ENCODE measurements at places on chromosomes 2 and 18.
A peak's percentile ranks its signal among the peaks of the same experiment; 100 is the strongest.

DNA sequence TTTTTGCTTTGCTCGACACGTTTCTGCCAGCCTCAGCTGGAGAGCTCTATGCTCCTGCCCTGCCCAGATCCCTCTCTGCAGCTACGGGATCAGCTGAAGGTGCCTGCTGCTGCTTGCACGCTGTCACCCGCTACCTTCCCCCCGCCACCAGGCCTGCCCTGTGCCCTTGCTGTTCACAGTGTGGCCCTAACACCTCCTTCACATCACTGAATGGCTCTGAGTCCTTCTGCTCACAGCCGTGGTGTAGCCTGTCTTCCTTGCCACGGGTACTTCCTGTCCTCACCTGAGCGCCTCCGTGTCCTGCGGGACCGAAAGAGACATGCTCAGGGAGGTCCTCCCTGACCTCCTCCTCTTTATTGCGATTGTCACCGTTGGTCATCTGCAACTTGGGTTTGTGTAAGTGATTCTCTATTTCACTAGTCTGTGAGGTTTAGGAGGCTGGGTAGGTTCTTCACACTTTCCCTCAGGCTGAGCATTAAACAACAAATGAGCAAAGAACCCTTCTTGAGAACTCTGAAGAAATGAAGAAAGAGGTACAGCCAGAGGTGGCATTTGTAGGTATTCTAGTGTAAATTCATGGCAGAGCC, 127.5 kb downstream of the NCK2 start:
- no peak for DNase-seq

DNA sequence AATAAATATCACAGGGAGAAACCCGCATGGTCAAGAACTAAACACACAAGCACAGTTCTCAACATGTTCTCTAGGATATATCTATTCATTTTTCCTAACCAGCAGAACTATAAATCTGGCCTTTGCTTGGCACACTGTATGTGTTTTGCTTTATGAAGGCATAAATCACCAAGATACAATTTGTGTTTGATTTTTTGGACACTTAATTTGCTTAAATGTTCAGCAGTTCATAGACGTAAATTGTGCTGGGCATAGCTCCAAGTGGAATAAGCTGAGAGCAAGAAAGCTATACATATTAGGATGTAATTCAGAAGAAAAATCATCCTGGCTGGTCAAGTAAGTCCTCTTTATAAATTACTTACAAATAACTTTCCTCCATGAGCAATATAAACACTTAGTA, 341.5 kb upstream of the ATP5MC3 start:
- DNase-seq, result no peak

GRCh38 chr2:157508676-157509075, 64.8 kb upstream of the CYTIP start:
- no peak for DNase-seq

DNA sequence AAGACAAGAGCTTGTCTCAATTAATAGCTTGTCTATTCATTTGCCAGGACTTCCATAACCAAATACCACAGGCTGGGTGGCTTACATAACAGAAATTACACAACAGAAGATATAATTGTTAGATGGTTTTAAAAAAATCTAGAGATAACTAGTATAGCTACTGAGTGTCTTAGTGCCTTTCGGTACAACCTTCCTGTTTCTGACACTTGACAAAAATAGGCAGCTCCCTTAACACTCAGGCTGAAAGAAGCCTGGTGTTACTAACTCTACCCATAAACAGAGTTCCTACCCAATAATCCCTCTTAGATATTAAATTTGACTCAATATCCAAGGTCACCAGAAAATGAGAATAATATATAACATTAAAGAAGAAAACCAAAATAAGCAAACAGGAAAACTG, 129.7 kb downstream of the BARD1 start:
- no peak for DNase-seq

DNA sequence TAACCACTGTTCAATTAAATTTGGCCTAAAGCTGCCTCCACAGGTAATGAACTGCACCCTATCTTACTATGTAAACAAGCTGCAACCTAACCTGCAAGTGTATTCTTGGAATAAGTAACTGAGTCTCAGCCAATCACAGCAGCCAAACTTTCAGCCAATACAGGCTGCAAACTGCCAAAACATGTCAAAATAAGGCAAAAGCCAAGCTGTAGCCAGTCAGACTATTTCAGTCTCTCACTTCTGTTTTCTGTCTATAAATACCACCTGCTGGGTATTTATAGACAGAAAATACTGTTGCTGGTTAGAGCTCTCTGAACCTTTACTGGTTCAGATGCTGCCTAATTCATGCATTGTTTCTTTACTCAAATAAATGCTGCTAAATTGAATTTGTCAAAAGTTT, 14.3 kb downstream of the C2orf76 start:
- DNase-seq, result no peak

DNA sequence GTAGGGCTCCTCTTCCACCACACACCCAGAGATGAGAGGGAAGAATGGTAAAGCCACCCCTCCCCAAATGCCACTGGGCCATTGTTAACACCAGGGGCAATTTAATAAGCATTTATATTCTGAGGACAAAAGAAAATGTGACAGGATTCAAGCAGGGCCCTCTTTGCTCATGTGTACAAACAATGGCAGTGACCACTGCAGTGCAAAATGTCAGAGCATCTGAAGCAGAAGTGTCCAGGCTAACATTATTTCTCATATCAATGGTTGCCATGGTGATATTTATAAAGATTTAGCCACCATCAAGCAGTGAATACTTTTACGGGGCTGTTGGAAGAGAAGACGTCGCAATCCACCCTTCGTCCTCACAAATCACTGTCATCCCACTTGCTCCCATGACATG, 10.8 kb upstream of the EPB41L3 start:
- no peak for DNase-seq

DNA sequence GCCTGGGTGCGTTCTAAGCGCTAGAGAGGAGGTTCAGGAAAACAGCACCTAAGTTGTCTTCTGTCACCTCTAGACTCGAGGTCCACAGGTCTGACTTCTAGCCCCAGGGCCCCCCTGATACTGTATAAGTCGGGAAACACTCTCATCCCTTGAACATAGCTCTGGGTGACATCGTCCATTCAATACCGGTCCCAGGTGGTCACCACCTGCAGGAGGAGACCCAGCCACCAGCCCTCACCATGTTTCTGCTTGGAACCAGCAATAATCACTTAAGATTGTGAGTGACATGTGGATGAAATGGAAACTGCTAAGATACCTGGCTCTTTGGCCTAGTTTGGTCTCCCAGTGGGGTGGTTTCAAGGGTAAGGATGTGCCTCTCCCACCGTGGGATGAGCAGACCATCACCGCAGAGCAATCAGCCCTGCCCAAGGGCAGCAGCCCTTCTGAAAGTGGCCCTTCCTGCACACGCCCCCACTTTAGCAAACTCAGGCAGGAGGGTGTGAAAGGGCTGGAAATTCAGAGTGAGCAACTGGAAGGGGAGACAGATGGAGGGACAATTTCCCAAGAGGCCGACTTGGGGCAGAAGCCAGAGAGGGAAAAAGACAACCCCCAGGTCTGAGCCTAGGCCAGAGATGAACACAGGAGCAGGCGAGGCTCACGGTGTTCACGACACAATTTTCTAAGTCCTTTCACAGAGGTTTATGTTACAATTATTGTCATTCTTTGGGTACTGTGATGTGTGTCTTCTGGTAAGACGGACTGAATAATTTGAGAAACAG, 95.2 kb downstream of the ZNF516 start:
- no peak for DNase-seq

DNA sequence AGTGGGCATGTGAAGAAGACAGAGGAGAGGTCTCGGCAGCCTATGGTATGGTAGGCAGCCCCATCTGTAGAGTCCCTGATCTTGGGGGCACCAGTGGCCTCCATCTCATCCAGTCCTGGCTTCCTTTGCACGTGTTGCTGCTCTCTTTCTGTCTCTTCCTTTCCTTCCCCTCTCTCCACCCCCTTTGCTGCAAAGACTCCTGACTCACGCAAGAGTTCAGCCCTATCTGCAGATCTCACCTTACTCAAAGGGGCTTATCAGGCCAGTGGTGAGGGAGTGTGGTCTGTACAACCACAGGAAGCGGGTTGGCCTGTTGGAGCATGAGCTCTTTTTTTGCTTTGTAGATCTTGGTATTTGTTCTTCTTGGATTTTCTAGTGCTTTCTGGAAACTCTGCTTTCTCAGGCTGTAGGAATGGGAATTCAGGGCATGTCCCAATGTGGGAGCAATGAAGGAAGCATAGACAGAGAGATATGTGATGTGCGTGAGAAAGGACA, 14.6 kb upstream of the NT5DC4 start:
- DNase-seq, result peak; percentile 35

DNA sequence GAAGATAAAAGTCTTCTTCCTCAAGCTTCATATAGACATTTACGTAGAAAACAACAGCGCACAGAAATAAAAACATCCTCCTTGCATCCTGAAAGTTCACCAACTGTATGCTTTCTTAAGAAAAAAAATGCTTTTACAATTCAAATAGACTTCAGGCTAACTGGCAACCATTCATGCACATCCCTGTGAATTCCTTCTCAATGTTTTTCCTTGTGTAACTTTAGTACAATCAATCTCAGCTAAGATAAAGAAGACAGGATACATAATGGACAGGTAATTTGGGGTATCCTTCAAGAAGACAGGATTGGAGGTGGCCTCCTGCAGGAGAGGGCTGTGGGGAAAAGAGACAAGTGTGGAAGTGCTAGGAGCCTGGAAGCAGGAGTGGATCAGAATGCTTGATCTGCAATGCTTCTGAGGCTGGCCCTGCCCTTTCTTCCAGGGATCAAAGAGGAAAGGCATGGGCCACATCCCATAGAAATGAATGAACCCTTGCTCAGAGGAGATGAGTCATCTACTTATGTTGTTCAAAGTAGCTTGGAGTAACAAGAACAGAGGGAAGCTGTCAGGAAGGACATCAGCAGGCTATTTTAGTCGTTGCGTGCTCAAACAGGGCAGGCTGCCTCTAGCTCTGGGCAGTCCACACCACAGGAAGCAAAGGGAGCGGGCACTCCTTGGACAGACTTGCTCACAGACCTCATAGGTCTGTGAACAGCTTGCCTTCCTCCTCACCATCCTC, 126.6 kb downstream of the TMEM131 start:
- DNase-seq, result peak; percentile 91

DNA sequence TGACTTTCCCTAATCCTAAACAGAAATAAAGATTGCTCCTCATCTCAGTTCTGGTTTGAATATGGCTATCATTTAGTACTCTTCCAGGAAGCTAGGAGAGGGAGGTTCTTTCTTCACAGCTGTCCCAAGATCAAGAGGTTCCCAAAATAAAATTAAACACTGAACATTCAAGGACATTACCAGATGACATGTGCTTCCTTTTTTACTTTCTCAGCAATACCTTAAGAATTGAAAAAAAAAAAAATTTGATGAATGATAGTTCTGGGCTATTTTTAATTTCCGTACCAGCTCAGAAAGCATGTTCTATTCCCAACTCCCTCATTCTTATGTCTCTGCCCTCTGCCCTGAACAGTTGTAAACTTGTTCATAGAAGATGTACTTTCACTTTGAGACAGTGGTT, 61.7 kb upstream of the MYL1 start:
- DNase-seq, result no peak

DNA sequence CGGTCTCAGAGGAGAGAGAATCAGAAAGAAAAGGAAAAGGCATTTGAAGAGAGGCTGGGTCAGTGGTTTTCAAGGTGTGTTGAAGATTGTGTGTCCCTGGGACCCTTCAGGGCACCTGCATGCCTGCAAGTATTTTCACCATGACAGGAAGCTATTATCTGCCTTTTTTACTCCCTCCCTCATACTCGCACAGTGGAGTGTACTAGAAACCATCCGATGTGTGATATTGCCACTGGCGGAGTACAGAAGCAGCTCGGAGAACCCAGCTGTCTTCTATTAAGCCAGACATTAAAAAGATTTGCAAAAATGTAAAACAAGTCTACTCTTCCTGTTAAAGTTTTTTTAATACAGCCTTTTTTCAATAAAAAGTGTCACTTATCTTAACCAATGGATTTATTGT, 33.7 kb upstream of the RFX8 start:
- DNase-seq, result no peak

DNA sequence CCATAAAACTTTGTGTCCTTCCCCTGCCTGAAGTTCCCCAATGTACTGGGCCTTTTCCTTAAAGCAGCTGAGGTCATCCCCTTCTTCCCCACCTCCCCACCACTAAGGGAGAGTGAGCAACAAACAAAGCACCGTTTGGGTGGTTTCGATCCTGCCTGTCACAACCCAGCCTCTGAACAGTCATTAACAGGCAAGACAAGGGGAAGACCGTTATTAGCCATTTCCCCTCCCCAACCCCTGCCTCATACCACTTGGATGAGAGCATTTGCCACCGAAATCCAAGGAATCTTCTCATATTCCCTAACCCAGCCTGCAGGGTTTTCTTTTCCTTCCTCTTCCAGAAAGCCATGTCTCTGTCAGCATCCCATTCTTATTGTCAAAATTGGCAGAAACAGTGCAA, 65.6 kb downstream of the STRADB start:
- DNase-seq, result peak; percentile 78

DNA sequence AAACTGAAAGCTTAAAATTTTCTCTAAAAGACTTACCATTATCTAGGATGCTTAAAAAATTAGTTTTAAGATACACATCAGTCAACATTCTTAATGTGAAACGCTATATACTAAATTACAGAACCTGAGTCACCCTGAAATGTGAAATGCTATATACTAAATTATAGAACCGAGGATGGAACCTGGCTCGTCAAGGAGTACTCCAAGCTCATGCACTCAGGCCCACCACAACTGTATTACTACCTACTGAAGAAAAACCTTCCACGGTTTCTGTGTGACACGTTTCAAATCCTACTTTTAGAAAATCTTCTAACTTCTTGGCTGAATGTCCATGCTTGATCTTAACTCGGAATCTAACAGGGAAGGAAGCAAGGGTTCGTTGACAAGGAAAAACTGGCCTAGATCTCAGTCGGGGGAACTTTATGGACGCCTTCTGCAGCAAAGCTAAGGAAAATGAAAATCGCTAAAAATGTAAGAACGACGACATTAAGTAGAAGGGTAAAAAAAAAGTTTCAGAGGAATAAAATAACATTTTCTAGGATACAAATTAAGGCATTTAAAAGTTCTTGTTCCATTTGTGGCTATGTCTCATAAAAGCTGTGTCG, 1.4 kb downstream of the PRKD3 start:
- DNase-seq, result no peak

- no peak for DNase-seq
Measured at GRCh38 chr2:101571951-101572350, 97.0 kb upstream of the RFX8 start.

- no peak for DNase-seq
Measured at GRCh38 chr2:129428086-129428660, 551.3 kb upstream of the RAB6C start.

GRCh38 chr2:55581435-55581834, 36.0 kb downstream of the PPP4R3B start:
- DNase-seq, result no peak

DNA sequence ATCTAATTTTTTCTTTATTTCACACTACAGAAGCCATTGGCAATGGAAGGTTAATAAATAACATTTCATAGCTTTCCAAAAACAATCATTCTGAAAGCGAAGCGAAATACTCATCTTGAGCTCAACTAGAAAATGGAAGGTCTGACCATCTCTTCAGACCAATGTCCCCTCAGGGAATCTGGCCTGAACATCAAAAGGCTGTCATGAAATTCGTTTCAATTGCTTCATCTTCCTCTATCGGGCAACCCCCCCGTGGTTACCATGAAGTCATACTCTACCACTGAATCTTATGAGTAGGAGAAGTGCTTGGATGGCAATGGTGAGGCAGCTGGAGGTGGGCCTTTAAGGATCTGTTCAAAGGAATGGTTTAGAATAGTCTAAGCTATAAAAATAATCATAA, 22.9 kb upstream of the CYTIP start:
- DNase-seq, result no peak
